Spleen (tissue), 13 donors: ENCODE measurements at places on chromosomes 6 and 20.

GRCh38 chr20:20003031-20003954, 13.9 kb upstream of the NAA20 start:
- no peak for DNase-seq

DNA sequence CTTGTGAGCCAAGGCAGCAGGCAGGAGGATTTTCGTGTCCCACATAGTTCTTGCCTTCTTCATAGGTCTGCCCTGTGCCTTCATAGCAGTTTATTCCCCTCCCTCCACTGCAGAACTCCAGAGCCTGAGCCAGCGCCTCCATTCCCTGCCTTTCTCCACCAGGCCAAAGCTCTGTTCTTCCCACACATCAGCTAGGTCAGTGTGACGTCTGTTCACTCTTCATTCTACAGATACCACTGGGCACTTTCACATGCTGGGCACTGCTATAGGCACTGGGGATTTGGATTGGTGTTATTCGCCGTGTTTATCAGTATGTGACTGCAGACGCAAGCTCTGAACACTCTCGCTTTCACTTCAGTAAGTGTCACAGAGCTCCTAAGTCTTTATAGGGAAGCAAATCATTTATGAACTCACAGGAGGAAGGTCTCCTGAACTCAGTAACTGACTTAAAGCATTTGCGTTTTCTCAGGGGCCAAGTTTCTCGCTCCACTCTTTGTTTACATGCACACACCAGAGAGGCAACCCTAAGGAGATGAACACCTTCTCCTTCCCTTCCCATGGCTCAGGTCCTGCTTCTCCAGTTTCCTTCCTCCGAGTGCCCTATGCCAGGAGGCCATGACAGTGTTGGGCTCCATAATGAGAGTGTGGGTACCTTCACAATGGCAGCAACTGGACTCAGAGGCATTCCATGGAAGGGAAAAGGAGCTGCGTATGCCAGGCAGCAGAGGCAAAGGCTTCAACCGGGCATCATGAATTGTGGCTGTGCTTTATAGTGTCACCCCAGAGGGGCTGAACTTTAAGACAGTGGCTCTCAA, 6.3 kb upstream of the APMAP start:
- DNase-seq: peak; percentile 35

DNA sequence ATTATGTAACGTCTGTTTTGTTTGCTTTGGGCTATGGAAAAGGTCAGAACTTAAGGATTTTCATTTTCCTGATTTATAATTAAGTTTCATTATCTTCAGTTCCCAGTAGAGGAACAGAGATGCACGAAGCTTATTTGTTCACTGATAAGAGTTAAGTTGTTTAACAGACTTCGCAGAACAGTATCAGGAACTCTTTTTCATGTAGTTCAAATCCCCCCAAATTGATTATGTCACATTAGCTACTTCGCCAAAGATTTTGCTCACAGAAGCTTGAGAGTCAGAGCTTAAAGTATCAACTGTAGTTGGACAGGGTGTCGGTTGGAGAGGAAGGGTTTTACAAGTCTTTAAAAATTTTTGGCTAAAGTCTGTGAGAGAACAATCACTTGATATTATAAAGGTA, 43.4 kb downstream of the ZHX3 start:
- no peak for DNase-seq

DNA sequence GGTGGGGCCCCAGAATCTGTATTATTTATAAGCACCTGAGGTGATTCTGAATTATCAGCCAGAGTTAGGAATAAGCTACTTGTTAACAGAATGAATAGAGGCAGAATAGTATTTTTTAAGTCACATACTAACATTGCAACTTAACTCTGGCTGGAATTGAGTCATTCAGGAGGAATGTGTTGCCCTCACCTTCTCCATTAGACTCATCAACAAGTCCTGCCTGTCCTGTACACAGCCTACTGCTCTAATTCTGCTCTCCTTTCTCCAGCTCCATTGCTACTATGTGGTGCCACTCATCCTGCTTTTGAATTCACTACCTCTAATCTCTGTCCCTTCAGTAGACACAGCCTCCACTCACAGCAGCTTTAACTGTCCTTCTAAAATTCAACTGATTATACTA, 669.4 kb downstream of the DHX35 start:
- DNase-seq: no peak

- no peak for DNase-seq
Observed at GRCh38 chr6:85058806-85059205, 294.4 kb upstream of the TBX18 start.

DNA sequence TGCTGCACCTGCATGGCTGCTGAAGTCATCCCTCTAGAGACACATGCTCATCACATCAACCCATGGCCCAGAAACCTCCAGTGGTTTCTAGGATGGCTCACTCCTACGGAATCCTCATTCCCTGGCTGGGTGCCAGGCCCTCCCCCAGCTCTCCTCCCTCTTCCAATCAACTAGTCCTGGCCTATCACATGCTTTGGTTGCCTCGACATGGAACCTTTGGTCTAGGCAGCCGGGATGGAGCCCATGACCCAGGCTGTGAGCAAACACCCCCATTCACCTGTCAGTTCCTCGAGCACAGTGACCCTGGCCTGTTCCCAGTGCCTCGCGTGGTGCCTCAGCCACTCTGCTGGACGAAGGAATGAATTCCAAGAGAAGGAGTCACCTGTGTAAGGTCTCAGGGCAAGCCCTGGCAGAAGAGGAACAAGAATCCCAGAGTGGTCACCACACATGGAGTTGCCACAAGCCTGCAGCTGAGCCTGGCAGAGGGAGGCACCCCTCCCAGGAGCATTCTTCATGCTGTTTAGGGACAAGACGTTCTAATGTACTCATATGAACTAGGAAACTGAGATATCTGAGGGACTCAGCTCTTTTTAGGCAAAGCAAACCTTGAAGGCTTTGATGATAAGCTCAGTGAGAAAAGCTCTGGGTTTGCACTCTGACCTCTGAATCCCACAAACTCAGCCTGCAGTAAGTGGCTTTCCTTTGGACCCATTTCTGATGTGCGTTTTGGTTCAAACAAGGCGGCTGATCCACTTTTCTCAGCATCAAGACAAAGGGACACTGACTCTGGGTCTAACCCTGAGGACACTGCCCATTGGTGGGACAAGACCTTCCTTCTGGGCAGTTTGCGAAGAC, 40.2 kb downstream of the PPP1R3G start:
- no peak for DNase-seq
